ENCODE measurements at places on chromosomes 4 and X. TPM values are rescaled to one million over a fixed set of nuclear protein-coding genes. Genes with fewer than 3 reads are reported as not detected.
A peak's percentile ranks its signal among the peaks of the same experiment; 100 is the strongest.

- peaks cover 6% of the 10 kb centered on the region for H3K4me1 ChIP-seq
- no peak overlapping the region for H3K27ac ChIP-seq
- H3K36me3 ChIP-seq, result no peaks in the 10 kb centered on the region
Measured at GRCh38 chr4:1557221-1557597, 126.9 kb downstream of the FAM53A start.

GRCh38 chr4:38902695-38903094 is 35.1 kb downstream of the FAM114A1 start:
- no peaks in the 10 kb centered on the region for H3K27me3 ChIP-seq
- DNase-seq, result peak; percentile 61
- H3K36me3 ChIP-seq, result peaks cover 48% of the 10 kb centered on the region
- H3K4me1 ChIP-seq, result peaks cover 20% of the 10 kb centered on the region
- H3K27ac ChIP-seq, result no peak overlapping the region

GRCh38 chr4:174402470-174403176 is 118.9 kb downstream of the CEP44 start:
- no peaks in the 10 kb centered on the region for H3K27me3 ChIP-seq
- DNase-seq, result no peak
- no peak overlapping the region for H3K4me3 ChIP-seq

The CFAP99 gene
- not detected for total RNA-seq

The TMPRSS11A gene
- not detected for total RNA-seq

The ADGRA3 gene
- 46.9 TPM for total RNA-seq

Data from stomach (tissue), 19 donors.